Activated CD4-positive, alpha-beta T cell treated with anti-CD3 and anti-CD28 coated beads, Interleukin-2, Interleukin-6, amounts not matched to agents 100 ng/mL and 50 ng/mL, durations not matched to agents 16 hours and 8 hours (primary cell): ENCODE measurements at places on chromosomes 4 and X.

DNA sequence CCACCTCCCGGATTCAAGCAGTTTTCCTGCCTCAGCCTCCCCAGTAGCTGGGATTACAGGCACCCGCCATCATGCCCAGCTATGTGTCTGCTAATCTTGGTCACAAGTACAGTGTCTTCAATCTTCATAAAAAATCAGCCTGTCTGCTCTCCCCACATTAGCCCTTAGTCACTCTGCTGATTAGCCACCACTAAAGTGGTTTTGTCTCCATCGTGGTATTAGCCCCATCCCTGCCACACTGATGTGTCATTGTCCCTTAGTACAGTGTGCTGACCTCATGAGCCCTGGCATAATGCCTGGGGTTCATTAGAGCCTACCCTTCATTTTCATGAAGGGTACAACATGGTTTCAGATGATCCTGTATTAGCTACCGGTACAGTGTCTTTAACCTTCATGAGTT, 49.9 kb downstream of the ZNF157 start:
- DNase-seq: no peak

DNA sequence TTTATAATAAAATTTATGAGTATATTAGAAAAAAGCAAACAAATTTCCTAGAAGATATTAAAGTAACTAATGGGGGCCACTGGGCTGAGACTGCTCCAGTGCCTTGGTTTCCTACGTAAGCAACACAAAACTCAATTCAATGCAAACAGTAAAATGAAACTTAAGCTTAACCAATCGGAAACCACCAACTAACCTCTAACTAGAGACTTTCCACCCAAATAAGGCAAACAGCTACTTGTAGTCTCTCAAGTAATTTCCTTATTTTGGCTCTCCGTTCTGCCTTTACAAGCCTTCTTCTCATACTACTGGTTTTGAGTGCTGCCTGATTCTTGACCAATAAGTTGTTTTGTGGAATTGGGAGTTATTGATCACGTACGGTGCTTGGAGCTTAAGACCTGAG, 167.3 kb upstream of the VEGFC start:
- DNase-seq: no peak

DNA sequence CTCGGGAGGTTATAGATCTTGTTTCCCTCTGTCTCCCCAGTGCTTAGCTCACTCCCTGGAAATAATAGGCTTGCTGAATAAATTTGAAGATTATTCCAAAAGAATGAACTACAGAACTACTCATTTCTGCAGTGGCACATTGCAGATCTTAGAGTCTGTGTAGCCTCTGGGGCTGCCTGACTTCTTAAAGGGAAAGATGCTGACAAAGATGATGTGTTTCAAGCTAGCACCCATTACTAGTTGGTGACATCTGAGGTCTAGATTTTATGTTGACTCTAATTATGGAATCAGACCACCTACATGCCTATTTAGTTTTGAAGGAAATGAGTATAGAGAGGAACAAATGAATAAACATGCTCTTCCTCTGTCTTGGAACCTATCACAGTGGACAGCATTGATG, 123.7 kb upstream of the KCNIP4 start:
- no peak for DNase-seq

DNA sequence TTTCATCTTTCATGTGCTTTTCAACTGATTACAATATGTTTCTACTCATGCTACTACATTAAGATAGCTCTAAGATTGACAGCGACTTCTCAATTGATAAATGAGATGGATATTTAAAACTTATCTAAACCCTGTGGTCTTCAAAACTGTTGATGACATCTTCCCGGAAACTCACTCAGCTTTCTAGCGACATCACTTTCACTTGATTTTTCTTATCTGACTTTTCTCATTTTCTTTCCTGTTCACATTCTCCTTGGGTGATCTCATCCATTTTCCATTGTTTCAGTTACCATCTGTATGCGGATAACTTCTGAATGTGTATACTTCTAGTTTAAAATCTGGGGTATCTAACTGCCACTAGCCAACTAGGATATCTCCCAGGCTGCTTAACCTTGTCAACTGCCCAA, 3.1 kb downstream of the POLR2B start:
- DNase-seq: peak; percentile 38

DNA sequence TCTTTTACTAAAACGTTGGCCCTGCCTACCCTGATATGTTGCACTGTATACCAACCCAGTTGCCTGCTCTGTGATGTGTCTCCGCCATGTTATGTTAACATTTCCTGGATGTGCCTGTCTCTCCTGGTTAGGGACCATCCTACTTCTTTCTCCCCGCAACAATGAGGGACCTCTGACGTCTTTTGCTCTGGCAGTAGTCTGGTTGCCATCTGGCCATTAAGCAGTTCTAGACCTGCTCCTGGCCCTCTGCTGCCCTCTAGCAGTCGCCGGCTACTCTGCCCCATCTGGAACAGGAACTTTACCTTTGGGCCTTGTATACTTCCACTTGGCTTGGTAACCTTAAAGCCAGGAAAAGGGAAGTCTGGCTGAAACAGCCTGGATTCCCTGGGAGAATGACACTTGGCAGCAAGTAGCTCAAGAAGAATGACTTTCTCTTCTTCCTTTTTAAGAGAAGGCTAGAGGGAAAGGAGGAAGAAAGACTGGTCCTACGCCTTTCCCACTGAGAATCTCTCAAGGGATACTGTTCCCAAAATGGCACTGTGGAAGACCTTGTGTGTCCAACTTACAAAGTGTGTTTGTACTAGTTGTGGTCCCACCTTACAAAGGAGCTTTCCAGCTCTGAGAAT, 63.5 kb downstream of the GPC3 start:
- peak; percentile 56 for DNase-seq

GRCh38 chrX:120755066-120755846, 120.4 kb downstream of the CT47B1 start:
- no peak for DNase-seq

DNA sequence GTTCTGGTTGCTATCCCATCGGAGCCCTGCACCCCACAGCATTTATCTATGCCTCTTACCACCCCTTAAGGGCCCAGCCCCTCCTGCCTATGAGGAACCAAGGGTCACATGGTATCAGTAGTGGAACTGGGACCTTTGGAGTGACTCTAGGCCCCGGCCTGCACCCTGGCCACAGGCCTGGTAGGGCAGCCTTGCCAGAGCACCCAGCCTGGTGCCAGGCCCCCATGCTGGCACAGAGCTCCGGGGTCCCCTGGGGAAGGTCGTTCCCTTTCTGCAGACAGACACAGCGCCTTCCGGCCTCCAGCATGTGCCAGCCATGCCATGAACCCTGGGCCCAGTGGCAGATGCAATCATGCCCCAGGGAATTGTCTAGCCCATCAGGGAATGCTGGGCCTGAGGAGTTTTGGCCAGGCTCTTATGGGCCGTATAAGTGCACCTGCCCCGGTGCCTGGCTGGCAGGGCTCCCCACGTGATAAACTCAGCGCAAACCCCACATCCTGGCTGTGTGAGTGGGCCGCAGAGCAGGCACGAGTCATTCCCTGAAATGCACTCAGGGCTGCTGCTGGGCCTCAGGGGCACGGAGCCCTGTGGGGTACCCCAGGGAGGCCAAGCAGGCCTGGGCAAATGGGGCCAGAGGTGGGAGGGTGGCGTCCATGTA, 19.8 kb upstream of the ADD1 start:
- no peak for DNase-seq

DNA sequence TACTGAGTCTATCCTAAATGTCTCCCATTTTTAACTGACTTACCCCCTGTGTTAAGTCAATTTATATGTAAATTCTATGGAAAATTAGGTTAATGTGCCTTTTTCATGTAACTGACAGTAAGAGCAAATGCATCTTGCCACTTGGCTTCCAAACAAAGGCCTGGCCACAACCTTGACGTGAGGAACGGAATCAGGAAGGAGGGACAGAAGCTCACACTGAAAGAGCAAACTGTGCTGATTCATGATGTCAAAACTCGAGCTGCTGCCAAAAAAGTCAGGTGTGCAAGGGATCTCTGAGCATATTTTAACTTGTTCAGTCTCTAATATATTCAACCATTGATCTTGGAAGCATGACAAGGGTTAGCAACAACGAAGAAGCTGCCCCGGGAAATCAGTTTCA, 35.8 kb downstream of the GPM6A start:
- DNase-seq: no peak

DNA sequence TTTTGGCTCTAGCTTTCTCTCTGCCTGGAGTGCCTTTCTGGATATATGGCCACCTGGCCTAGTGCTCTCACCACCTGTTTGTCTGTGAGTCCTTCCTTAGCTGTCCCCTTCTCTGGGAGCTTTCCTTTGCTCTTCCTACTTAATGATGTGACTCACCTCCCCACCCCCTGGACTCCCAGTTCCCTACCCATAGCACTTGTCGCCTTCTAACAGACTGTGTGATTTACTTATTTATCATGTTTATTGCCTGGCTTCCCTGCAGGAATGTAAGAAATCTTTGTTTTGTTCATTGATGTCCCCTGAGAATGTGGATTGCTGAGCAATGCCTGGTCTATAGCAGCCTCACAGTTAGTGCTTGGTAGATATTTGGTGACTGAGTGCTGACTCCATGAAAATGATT, 18.9 kb downstream of the ADD1 start:
- DNase-seq: no peak

GRCh38 chrX:48919360-48919841, 577 bp upstream of the PIM2 start:
- peak; percentile 47 for DNase-seq

DNA sequence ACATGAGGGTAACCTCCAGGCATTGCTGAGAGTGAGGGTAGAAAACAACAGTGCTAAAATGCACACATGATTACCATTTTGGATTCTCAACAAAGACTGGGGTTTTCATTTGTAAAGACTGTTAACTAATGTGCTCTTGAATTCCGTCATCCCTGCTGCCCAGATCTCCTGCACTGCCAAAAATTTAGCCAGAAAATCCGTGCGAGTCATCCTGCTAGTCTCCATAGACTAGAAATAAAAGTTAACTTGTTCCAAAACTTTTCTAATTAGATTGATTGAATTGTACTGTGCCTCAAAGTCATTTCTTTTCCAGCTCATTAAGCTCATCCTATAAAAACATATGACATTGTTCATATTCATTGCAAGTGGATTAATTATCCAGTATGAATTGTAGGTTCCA, 99.8 kb downstream of the ARSF start:
- DNase-seq: no peak

DNA sequence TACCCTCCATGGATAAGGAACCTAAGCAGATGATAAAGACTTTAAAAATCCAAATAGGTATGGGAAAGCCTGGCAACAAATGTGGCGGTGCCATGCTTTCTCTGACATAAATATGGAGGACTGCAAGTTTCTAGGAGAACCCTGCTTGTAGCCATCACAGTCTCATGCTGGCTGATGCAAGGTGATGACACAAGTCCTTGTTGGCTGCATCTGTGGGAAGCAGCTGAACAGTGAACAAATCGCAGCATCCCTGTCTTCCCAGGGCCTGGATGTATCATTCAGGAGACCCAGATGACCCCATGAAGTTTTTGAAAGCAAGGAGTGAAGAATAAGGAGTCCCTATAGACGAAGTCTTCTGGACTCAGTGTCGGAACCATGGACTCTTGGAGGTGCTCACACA, 234.4 kb upstream of the HS3ST1 start:
- no peak for DNase-seq

DNA sequence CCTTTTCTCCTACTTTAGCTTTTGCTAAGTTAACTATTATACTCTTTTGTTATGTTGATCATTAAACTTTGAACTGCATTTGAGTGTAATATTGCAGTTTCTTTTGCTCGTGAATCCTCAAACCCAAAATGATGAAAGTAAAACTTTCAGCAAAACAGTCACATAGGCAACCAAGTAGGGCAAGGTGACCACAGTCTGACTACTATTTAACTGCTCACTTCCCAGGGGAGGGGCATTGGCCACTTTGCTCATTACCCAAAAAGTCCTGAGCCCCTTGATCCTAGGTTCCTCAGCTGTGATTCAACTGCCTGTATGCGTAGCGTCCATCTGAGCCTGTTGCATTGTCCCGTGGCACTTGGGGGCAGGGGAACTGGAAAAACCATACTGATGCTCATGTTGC, 17.0 kb downstream of the RBMX2 start:
- DNase-seq: no peak

- DNase-seq: peak; percentile 32
Observed at GRCh38 chr4:140052050-140052449, 101.9 kb downstream of the MAML3 start.
